ENCODE measurements at places on chromosomes 6 and 20.

- no peak for DNase-seq
Observed at GRCh38 chr6:73728548-73729205, 32.7 kb downstream of the CD109 start.

DNA sequence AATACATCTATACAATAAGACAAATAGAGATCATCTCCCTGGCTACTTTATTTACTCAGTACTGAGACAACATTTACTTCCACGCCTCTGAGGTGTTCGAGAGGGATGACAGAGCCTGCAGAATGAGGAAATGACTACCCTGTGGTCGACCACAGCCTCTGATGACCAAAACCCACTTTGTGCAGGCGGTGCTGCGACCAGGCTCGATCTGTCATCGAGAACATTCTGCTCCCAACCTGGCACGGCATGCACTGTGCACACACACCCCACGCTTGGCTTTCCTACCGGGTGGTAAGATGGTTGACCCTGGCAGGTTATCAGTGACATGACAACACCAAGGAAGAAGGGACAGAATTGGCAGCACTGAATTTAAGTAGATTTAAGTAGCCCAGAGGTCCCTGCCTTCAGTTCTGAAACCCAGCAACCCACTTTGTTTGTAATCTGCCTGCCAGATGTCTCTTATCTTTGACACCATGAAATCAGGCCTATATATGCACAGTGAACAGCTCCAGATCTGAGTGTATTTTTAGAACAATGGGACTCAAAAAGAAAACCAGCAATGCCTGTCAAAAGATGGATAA, 42.6 kb downstream of the TTI1 start:
- DNase-seq: peak; percentile 59

- no peak for DNase-seq
Observed at GRCh38 chr6:32112431-32112980, 3.4 kb upstream of the TNXB start.

- DNase-seq: no peak
Observed at GRCh38 chr6:10894958-10895357, 8.1 kb downstream of the SYCP2L start.

DNA sequence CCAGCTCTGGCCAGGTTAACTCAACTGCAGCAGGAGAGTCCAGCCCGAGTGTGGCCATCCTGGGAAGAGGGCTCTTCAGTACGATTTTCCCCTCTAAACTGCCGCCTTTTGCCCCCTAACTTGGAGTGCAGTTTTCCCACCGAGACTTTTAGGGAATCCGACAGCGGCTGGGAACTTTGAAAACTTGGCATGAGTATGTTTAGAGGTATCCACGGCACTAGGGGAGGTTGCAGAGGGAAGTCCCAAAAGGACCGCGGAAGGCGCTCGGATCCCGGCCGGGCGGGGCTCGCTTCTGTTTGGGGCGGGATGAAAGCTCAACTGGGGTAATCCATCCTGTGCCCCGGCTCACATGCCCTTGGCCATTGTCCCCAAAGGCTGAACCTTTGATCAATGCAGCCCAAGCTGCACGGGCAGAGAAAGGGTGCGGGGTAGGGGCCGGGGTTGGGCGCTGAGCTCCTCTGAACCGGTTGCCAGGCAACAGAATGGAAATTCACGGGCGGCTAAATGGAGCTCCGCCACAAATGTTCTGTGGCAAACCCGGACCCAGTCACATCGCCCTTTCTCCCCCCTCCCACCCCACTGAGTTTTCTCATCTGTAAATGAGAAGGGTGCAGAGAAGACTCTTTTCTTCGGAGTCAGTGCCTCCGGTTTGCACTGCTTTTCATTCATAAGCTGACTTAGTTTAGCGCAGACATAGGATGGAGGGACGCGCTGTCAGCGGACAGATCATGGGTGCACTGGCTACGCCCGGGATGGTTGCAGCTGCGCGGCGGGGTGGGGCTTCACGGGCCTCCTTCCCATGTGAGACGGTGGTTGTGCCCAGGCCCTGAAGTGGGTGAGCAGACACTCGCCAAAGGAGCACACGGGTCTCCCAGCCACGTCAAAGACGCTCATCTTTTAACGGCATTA, 2.3 kb downstream of the BMP6 start:
- no peak for DNase-seq

DNA sequence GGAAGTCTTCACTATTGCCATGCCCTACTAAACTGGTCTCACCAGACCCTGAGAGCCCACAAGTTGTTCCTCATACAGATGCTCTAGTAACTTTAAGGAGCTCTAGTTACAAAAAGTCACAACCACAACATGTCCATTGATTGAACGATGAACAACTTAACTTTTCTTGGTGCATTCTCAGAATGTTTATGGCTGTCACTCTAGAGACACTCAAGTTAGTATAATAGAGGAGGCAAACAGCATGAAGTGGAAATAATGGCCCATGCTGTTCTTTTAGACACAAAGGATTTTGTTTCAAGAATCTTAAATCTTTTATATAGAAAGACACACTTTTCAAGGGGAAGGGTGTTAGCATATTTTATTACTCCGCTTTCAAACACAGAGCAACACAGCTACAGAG, 934.4 kb downstream of the HACE1 start:
- no peak for DNase-seq

DNA sequence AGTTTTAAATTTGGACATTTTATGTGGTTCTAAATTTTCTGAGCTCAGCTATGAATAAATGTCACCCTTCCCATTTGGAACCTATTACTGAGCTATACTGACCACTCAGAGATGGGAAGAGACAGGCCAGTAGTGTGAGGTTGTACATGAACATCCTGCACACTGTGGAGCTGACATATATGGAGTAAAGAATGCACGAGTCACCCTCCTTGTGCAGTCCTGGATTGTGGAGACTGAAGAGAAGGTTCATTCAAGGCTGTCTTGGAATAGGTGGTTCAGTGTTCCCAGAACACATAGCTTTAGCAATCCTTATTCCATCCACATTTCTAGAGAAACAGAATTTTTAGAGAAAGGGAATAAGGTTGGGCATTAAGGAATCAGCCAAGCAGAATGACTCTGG, 50.3 kb upstream of the OGFRL1 start:
- DNase-seq: peak; percentile 33

- no peak for DNase-seq
Observed at GRCh38 chr6:21371676-21372171, 221.8 kb upstream of the SOX4 start.

DNA sequence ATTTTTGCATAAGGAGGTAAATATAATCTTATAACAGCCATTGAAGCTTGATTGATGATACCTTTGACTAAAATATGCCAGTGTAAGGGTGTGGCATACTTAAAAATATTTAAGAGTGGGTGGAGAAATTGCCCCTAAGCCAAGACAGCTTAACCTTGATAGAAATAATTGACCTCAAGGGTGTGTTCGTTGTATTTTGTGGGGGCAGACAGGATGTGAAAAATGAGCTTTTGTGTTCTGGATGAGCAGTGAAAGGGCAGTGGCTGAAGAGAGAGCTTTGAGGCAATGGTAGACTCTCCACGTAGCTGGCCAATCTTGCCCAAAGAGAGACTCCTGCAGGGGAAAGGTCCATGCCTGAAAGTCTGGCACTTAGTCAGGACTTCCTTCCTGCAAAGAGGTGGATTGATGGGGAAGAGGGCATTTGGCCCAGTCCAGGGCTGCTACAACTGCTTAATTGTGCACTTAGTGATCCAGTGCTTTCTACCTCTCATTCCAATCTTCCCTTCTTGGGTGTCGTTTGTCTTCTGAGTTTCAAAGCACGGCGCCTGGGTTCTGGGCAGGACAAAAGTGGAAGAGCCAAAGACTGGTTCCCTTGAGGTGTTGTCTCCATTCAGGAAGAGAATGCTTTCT, 15.6 kb upstream of the CD109 start:
- no peak for DNase-seq

DNA sequence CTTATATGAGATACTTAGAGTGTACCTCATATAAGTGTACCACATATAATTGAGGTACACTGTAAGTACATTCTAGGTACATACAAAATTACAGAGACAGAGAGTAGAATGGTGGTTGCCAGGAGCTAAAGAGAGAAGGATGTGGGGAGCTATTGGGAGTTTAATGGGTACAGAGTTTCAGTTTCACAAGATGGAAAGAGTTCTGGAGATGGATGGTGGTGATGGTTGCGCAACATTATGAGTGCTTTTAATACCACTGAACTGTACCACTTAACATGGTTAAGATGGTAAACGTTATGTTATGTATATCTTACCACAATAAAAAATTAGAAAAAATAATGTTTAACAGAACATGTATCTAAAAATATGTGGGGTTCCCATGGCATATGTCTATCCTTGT, 69.4 kb downstream of the PRND start:
- DNase-seq: no peak

DNA sequence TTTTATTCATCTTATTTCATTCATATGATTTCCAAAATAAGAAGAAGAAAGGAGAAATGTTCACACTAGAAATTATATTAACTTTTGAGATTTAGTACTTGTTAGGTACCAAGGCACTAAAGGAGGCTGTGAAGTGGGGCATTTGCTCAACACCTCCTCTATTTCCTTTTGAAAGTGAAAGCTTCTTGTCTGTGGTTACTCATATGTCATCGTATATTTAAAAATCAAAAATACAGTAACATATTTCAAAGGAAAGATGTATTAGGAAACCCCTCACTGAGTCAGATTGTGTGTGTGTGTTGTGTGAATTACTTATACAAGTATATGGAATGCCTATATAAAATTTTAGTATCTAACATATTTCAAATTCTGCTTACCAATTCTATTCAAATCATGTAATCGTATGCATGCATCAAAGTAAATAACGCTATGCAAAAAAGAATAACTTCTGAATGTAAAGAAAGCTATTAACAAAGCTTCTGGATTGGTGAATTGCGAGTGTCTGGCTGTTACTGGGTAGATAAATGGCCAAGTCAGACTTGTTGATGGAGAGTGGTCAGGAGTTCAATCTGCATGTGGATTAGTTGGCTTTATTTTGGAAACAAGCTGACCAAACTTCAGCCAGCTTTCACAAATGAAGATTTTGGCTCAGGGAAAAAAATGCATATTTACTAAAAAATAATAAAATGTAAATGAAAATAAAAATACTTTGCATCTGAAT, 70.9 kb downstream of the PACRG start:
- DNase-seq: no peak

- no peak for DNase-seq
Observed at GRCh38 chr20:46330831-46331371, 22.6 kb upstream of the CDH22 start.

DNA sequence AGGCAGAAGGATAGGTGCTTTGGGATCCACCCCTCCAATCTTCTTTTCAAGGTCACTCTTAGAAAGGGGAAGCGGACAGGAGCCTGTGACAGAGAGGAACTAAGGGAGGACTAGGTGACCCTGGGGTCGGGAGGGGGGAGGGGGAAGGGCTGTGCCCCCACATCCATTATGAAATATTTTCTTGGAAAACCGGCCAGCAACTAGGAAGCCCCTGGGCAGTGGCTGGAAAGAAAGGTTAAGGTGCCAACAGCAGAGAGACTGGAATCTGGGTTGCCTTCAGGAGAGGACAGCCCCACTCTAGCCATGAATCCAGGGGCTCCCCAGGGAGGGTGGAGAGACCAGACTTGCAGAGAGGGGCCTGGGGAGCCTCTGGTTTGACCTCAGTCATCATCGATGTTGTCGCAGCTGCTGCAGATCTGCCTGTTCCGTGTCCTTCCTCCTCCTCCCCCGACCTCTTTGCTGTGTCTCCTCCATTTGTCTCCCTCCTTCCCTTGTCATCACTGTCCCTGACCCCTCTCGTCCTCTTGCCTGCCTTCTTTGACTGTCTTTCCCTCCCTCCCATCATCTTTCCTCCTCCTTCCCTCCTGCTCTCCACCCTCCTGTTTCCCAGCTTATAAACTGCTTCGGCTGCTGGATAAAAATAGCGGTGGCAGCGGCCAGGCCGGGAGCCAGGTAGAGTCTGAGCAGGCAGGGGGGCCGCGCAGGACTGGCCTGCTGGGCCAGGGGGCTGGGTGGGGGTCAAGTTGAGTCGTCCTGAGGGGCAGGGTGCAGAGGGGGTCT, 3.2 kb downstream of the SLC29A1 start:
- DNase-seq: no peak

- DNase-seq: no peak
Observed at GRCh38 chr6:132800656-132801055, 2.2 kb upstream of the SLC18B1 start.

DNA sequence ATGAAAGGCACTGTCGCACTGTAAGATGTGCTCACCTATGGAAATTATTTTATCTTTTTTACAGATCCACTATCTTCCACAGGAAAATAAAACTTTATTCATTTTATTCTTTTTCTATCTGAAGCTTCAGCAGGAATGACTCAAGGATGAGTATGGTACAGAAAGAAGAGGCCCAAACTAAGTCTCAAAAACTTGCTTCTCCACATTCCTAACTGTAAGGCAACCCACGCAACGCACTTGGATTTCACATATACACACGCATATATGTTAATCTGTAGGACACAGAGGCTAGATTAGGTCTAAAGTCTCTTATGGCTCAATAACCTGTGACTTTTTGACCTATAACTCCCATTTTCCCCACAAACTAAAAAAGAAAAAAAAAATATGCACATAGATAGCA, 81.9 kb downstream of the RALGAPA2 start:
- DNase-seq: no peak

All from AG04450 (cell line).